Stimulated activated CD8-positive, alpha-beta memory T cell treated with anti-CD3 and anti-CD28 coated beads, Interleukin-7, amount 100 ng/mL, for 1 hour (primary cell): ENCODE measurements at places on chromosomes 4 and X.

DNA sequence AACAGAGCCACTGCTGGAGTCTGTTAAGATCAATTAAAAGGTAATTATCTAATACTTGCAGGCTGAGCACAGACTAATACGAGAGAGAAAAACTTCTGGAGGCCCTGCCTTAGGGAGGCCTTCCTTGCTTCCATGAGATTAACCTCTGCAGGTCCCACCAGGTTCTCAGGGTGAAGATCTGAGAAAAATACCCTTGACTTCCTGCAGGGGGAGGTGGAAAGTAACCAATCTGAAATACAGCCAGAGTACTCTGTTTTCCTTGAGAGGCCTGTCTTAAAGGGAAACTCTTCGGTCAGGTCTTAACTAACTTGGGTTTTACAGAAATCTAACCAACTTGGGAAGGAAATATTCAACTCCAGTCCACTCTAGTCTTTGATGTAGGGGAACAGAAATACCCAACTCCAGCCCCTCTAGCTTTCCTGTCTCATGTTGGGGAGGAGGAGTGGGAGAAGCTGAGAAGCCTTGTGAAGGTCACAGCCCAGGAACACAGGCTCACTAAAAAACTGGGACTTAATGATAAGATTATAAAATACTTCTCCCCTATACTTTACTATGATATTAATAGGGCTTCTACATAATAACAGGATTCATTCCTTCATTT is 77.1 kb downstream of the TBCK start:
- no peak for DNase-seq

DNA sequence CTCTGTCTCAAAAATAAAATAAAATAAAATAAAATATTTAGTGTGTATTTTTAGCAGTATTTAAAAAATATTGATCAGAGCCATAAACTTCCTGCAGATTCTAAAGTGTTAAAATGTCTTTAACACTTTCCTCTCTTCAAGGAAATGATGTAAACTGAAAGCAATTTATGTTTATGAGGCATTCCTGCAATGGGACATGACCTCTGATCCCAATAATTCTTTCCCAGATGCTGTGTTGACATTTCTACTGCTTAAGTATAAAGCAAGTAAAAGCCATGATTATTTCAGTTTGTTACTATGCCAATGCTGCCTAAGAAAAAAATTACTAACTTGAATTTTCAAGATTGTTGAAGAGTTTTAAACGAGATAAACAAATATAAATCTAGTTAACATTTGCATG is 29.0 kb downstream of the COQ2 start:
- DNase-seq, result no peak

- no peak for DNase-seq
These were observed 26.2 kb upstream of the ARHGEF6 start for GRCh38 chrX:136806891-136807410.

DNA sequence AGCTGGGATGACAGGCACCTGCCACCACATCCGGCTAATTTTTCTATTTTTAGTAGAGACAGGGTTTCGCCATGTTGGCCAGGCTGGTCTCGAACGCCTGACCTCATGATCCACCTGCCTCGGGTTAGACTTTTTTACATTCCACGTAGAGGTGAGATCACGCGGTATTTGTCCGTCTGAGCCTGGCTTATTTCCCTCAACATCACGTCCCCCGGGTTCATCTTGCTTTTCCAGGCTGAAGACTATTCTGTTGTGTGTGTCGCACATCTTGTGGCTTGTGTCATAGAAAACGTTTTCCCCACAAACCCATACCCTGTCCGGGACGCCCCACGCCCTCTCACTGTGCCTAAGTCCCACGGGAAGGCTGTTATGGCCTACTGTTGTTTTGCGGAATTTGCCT is 185.3 kb downstream of the CRLF2 start:
- DNase-seq, result no peak

- no peak for DNase-seq
These were observed 135.3 kb upstream of the MID1 start for GRCh38 chrX:10755439-10756334.
